ENCODE measurements at places on chromosomes 2 and 18.

DNA sequence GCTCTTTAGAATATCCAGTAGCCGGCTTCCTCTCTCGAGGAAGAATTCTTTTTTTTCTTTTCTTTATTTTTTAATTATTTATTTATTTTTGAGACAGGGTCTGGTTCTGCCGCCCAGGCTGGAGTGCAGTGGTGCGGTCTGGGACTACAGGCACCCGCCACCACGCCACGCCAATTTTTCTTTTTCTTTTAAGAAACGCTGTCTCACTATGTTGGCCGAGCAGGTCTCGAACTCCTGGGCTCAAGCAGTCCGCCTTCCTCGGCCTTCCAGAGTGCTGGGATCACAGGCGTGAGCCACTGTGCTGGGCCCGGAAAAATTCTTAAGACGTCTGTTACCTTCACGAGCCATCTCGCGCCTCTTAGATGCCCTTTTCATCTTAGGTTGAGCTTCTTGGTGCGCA is 931 bp upstream of the TMEM131 start:
- DNase-seq: no peak

DNA sequence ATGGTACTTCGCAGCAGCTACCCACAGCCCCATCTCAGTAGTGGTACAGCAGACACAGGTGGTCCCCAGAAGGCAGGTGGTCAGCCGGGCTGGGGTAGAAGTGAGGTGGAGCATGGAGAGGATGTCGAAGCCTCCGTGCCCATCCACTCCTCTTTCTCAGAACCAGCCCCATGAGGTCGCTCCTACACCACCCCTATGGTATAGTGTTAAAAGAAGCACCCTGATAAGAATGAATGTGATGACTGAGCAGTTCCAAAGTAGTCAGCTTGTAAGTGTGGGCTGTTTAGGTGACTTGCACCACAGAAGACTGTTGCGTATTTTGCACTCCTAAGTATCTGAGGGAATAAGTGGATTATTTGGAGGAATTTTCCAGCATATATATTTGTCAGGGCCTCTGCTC is 111.3 kb downstream of the WDSUB1 start:
- no peak for DNase-seq

- no peak for DNase-seq
Measured at GRCh38 chr2:204152616-204153015, 216.1 kb downstream of the ICOS start.

GRCh38 chr2:196399096-196399495 is 227.7 kb upstream of the STK17B start:
- no peak for DNase-seq

GRCh38 chr2:142877216-142877838 is at the start of gene KYNU:
TSS of gene KYNU (plus strand) at chr2:142877664. CDS start at chr2:142885368, 7,704 bp downstream.
- no peak for DNase-seq

GRCh38 chr18:49786019-49786720 is 27.2 kb downstream of the ACAA2 start:
- DNase-seq: no peak

DNA sequence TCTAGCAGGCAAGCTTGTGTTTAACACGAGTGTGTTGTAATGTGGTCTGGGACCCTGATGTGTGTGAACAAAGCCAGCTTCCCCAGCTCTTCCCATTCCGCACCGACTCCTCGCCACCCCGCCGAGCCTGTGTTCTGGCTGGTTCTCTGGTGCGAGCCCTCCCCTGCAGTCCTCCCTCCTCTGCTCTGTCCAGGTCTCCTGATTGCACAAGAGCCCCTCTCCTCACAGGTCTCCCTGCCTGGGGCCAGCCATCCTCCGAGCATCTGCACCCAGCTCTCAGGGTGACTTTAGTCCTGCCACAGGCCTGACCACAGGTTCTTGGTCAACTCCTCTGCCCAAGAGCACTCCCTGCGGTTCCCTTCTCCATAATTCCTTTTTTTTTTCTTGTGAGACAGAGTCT is 13.2 kb downstream of the SLC66A3 start:
- no peak for DNase-seq

GRCh38 chr2:164335128-164335527 is 286.2 kb downstream of the GRB14 start:
- no peak for DNase-seq

- no peak for DNase-seq
Measured at GRCh38 chr2:177334940-177335543, 57.5 kb upstream of the AGPS start.

GRCh38 chr18:61731178-61731577 is 161.6 kb downstream of the RNF152 start:
- DNase-seq: no peak

DNA sequence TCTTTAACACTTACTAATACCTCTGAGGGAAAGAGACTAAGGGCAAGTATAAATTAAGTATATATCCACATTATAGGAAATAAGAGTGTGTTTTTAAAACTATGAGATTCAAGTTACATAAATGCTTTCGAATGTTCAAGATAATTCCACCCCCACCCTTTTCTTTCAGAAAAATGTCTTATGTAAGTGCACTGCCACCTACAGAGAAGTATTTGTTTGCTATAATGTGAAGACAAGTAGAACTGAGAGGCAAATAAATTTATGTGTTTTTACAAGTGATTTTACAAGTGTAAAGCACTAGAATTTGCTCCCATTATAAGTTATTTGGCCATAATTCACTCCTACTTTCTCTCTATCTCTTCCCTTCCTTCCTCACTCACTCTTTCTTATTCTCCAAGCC is 99.9 kb upstream of the CRACDL start:
- DNase-seq: no peak

- no peak for DNase-seq
Measured at GRCh38 chr2:235701206-235701981, 207.6 kb downstream of the AGAP1 start.

- no peak for DNase-seq
Measured at GRCh38 chr18:74990563-74991081, 218.3 kb downstream of the PTGR3 start.

DNA sequence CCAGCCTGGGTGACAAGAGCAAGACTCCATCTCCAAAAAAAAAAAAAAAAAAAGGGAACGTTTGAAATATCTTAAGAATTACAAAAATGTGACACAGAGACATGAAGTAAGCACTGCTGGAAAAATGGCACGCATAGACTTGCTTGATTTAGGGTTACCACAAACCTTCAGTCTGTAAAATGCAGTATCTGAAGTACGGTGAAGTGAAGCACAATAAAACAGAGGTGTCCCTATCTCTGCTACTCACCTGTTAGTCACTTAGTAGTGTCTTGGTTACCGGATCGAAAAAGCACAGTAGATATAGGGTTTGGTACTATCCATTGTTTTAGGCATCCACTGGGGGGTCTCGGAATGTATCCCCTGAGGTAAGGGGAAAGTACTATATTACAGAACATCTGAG is 11.6 kb upstream of the GREB1L start:
- DNase-seq: no peak

DNA sequence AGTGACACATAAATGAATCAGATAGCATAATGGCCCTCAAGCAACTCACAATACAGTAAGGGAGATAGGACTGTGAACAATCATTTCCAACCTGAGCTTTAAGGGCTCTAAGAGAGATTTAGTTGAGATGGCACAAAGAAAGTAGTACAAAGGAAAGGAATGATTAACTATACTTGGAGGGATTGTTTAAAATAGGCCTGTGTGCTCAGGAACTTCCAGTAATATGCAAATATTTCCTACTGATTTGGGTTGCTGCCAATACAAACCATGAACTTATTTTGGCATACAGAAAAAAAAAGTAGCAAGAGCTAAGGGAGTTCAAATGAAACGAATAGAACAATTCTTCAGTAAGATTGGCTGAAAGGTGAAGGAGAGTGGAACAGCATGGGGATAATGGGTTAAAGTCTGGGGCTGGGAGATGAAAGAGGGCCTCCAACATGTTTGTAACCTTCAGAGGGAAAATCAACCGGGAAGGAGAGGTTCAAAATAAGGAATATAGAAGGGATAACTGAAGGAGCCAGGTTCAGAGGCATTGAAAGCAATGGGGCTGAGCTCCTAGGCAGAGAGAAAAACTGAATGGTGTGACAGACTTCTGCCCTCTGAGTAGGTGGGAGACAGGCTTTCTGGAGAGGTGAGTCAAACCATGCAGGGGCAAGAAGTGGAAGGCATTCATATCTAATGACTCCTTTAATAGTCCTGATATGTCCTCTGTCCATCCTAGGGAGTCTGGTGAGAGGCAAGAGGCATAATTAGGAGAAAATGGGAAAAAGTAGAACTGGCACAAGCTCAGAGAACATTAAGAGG is 83.5 kb downstream of the DNAH7 start:
- no peak for DNase-seq

- no peak for DNase-seq
Measured at GRCh38 chr2:68776124-68776523, 41.5 kb downstream of the ARHGAP25 start.

DNA sequence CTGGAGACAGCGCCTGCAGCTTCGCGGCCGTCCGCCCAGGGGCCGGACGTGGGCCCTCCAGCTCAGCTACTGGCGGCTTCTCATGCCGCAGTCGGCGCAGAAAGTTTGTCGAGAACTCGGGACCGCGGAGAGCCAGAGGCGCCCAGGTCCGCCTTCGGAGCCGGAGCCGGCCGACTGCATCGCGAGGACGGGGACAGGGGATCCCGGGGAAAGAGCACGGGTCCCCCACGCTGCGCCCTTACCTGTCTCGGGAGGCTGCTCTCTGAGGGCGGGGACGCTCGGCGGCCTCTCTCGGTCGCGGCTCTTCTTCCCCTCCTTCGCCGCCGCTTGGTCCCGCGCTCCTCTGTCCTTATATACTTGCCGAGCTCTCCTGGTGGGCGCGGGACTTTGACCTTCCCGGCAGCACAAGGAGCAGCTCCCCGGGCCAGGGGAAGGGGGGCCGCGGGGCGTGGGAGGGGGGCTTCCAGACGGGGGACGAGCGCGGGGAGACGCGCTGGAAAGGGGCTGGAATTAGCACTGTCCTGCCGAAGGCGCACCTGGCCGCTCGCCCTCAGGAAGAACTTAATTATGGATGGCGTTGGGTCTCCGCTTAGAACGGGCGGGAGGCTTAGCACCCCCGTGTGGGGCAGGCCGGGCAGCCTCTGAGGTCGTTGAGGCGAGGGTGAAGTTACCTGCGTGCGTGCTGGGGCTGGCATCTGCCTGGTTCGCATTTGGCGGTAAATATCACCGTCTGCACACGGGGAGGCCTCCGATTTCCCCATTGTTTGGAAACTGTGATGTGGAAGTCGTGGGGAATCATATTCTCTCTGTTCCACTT is at the start of gene POMC:
Gene POMC (minus strand): TSS at position 325 of the 817 bp plus-strand sequence. CDS start 3,808 bp downstream, outside the sequence.
- no peak for DNase-seq

- no peak for DNase-seq
Measured at GRCh38 chr2:107218208-107218607, 332.2 kb upstream of the ST6GAL2 start.

DNA sequence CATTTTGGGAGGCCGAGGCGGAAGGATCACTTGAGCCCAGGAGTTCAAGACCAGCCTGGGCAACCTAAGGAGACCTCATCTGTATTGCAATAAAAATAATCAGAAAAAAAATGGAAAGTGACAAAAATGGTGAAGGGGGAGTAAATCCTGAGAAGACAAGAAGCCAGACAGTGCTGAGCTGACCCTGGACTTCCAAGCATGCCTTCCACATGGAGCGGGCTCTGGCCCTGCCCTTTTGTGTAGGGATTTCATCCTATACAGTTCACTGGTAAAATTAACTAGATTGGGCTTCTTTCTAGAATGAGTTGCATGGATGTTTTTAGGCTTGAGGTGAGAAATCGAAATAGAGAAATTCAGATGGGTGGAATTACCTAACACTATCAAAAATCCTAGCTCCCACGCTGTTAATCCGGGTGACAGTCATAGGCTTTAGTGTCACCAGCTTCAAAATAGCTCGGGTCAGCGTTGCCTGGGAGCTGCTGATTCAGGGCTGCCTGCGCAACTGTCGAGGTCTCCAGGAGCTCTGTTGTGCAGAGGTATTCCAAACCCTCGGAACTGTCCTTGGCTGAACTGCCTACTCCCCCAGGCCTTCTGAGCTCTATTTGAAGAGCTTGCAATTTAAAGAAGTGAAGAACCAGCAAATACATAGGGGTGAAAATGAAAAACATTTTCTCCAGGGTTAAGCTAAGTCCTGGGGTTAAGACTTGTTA is 21.5 kb upstream of the ZNF532 start:
- DNase-seq: no peak

- no peak for DNase-seq
Measured at GRCh38 chr2:52336951-52337350, 1305.0 kb upstream of the NRXN1 start.

- DNase-seq: no peak
Measured at GRCh38 chr18:33826151-33826550, 248.1 kb downstream of the ASXL3 start.

DNA sequence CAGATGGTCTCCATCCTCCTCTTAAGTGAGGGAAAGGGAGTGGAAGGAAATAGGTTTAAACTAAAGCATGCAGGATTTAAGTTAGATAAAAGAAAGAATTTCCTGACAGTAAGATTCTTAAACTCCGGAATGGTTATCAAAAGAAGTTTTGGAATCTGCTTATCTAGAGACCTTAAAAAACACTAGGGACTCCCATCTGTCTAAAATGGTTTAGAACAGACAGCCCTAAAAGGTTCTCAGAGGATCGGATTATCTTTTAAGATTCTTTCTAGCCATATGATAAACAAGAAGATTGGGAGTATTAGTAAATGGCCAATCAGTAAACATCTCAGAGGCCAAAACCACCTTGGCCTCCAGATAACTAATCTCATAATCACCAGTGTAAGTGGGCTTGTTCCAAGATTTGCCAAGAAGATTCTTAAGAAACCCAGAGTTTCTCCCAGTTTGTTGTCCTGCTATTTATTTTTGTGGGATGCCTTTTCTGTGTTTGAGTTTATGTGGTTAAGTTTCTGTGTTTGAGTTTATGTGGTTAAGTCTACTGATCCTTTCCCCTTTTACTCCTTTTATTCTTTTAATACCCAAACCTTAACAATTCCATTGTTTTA is 314.9 kb upstream of the NRP2 start:
- DNase-seq: no peak

- no peak for DNase-seq
Measured at GRCh38 chr18:65230311-65230710, 520.5 kb upstream of the CDH7 start.

DNA sequence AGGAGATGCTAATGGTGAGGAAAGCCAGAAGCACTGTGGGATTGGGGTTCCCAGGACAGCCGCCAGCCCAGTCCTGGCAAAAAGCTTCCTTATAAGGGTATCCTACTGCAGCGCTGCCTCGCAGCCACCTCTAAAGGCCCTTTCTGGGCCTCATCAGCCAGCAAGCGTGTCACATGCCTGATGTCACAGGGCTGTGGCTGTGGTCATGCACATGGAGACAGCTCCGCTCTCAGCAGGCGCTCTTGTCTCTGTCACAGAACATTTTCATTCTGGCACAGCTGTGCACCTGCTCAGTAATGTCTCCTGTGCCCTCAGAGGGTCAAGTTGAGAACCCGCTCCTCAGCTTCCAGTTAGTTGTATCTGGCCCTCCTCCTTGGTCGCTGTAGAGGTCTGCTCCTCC is 17.7 kb upstream of the MAL start:
- DNase-seq: no peak

- no peak for DNase-seq
Measured at GRCh38 chr2:171293661-171294060, 133.0 kb upstream of the TLK1 start.
